ENCODE measurements at places on chromosomes 3 and 15.
A peak's percentile ranks its signal among the peaks of the same experiment; 100 is the strongest.

DNA sequence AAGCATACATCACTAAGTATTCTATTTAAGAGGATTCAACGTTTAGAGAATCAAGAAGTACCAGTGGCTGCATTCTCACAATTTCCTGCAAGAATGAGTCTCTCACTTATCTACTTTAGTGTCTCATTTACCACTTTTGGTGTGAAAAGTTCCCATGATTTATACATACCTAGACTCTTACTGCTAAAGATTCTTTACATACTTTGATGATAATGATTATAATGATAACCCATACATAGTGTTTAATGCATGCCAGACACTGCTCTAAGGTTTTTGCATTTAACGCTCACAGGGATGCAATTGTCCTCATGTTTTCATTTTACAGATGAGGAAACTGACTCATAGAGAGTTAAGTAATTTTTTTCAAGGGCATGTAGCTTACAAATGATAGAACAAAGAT, 133.6 kb downstream of the TMEM108 start:
- no peak for DNase-seq

DNA sequence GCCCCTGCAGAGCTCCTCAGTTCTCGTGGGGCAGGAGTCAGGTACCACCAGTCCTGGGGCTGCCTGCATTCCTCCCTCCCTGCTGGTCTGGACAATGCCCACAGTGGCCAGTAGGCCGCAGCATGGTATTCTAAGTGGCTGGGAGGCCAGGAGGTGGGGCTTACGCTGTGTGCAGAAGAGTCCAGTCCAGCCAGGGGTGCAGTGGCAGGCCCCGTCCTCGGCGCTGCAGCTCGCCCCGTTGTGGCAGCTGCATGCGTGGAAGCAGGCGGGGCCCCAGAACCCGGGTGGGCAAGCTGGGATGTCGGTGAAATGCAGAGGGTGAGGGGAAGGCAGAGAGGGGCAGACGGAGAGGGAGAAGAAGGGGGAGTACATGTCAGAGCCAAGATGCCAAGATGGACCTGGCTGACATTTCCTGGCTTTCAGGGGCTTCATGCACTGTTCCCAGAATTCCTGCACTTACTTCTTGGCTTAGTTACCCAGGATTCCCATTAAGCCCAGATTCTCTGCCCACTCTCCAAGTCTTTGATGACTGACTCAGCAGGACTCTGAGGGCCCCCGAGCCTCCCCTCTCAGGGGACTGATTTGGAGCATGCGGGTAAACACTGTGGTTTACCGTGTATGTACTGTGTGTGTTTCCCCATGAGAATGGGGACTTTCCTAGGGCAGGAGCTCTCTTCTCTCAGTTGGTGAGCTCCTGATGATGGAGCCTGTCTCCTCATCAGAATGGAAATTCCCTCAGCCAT, 47.5 kb downstream of the RAB11A start:
- no peak for DNase-seq

- DNase-seq, result peak; percentile 45
These were observed 30.7 kb downstream of the C3orf38 start for GRCh38 chr3:88180398-88180999.

GRCh38 chr3:151460774-151461450, at the start of gene IGSF10:
TSS of gene IGSF10 (minus strand) at chr3:151461061. CDS start at chr3:151458709, 2,352 bp downstream.
- no peak for DNase-seq

- no peak for DNase-seq
These were observed 495.6 kb downstream of the IL5RA start for GRCh38 chr3:2614578-2614977.

GRCh38 chr3:5505163-5505562, 317.7 kb downstream of the EDEM1 start:
- no peak for DNase-seq

- peak; percentile 98 for DNase-seq
These were observed 379.1 kb upstream of the PROK2 start for GRCh38 chr3:72163809-72164634.

DNA sequence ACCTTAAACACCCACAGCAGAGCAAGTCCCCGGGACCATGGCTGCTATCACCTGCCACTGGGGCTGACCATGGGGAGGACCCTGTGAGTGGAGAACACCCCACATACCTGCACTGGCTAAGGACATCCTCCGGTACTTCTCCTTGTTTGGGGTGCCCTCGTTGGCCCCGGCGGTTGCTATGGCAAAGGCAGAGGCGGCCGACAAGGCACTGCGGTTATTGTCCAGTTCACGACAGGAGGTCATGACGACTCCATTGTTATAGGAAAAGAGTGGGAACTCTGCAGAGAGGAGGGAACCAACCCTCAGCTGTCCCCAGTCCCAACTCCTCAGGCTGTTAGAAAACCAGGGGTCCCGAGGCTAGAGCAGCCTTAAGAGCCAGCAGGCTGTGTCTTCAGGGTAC, 54.8 kb upstream of the CTSH start:
- no peak for DNase-seq

- DNase-seq, result no peak
These were observed 16.1 kb upstream of the IL1RAP start for GRCh38 chr3:190497811-190498210.

DNA sequence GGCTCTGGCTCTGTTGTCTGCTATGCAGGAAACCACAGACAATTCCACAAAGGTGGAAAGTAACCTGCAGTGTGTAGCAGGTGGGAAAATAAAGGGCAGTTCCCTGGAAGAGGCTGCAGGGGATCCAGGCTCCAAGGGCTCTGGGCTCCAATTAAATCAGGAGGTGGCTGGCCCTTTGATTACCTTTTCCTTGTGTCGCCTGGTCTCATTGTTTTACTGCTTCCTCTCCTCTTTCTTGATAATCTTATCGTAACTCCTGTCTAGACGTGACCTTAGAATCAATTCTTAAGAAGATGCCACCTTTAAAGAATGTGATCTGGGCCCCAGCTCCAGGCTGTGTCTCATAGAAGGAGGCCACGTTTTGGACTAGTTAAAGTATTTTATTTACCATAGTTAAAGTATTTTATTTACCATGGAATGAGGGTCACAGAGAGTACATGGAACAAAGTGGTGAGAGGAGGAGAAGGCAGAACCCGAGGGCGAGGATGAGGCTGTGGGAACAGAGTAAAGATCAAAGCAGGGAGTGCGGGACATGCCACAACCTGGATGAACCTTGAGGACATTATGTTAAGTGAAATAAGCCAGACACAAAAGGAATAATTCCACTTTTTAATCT, 237.5 kb upstream of the STT3B start:
- no peak for DNase-seq

DNA sequence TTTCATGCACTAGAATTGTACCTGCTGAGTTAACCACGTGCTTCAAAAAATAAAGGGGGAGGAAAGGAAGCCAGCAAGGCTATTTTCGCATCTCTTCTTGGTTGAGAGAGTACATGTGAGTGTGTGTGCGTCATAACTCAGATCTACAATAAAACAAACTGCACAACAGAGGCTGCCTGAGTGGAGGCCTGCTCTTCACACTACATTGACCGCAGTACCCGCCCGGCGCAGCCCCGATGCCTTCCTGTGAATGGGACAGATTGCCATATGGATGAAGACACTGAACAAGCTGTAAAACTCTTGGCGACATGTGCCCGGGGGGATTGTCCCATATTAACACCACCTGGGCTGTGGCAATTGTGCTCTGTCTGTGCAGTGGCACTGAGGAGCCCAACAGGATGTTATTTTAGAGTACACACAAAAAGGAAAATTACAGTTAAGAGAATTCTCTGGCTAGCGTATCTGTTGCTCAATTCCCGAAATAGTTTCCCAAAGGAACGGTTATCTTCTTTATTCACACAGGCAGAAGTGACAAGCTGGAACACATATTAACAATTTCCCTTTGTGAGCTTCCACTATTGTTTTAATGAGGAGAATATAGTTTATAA, 551.5 kb downstream of the FOXP1 start:
- DNase-seq, result no peak

- no peak for DNase-seq
These were observed 101.8 kb upstream of the THSD4 start for GRCh38 chr15:71013446-71013845.

- no peak for DNase-seq
These were observed 136.4 kb upstream of the IQSEC1 start for GRCh38 chr3:13209634-13209997.

- no peak for DNase-seq
These were observed 5.9 kb downstream of the SLC49A4 start for GRCh38 chr3:122800706-122801237.

- DNase-seq, result no peak
These were observed 8.3 kb downstream of the ZNF710 start for GRCh38 chr15:90009301-90010022.

GRCh38 chr3:180246688-180247195, 210.0 kb upstream of the PEX5L start:
- peak; percentile 79 for DNase-seq

DNA sequence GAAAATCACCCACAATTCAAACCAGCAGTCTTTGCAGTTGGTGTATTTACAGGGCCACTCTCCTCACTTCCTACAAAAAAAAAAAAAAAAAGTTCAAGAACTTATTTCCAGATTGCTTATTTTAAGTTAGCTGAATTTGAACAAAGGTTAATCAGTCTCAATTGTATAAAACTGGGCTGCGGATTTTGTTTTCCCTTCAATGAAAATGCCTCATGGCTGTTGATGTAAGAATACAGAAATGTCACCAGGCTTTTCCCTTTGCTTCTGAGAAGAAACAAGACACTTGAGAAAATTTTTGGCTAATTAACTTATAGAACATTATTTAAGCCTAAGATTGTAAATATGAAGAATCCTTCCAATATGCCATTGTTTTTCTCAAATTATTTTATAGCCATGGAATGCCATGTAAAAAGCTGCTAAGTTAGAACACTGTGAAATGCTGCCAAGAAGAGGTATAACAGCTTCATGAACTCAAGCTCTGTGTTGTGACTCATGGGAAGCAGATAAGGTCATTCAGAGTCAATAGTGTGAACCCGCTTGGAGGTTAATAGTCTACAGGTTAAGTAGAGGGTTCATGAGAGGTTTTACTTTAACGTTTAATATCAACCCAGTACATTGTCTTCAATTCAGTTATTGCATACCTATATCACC, 84.3 kb upstream of the ABI3BP start:
- no peak for DNase-seq

DNA sequence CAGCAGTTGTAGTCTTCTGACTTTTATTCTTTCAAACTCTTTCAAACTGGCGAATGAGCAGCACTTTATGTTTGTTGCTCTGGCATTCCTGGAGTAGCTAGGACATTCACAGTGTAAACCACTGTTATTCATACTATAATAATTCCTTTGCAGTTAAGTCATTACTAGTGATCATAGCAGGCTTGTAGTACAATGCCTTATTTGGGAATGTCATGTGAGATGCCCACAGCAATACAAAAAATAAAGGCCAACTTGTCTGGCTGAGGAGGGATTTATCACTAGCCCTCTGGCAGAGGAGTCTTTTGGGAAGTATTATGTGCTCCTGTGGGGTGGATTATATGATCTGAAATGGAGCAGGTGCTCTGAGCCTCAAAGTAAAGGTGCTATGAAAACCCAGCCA, 197.2 kb downstream of the VGLL3 start:
- DNase-seq, result no peak

DNA sequence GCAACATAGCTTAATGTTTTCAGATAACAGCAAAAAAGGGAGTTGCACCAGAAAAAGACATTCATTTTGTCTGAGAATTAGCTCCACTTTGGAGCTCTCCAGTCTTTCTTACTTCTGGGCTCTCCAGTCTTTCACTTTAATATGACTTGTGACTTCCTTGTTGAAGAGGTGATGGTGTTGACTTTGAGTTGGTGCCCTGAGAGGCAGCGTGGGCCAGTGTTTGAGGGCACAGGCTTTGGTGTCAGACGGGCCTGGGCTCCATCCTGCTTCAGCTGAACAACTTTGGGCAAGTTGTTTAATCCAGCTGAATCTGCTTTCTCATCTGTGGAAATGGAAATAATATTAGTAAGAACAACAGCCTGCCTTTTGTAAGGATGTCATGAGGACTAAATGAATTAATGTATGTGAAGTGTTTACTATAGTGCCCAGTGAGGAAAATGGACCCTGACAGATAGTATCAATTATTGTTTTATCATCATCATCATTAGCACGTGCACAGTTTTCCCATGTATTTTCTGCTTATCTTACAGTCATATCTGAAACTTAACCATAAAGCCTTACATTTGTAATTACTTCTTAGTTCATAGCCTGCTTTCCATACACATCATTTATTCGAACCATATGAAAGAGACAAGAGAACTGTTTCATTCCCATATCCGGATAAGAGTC, 108.4 kb downstream of the PDE8A start:
- no peak for DNase-seq

- no peak for DNase-seq
These were observed at the start of gene ARPIN for GRCh38 chr15:89912674-89913396. TSS of gene ARPIN (minus strand) at chr15:89912952. CDS start at chr15:89912835, 117 bp downstream.

- DNase-seq, result peak; percentile 27
These were observed 365.5 kb downstream of the SHQ1 start for GRCh38 chr3:72482589-72483321.

- no peak for DNase-seq
These were observed 454.1 kb upstream of the AGTR1 start for GRCh38 chr3:148243609-148244008.

- DNase-seq, result no peak
These were observed 181.3 kb upstream of the CTDSPL start for GRCh38 chr3:37680401-37680800.

DNA sequence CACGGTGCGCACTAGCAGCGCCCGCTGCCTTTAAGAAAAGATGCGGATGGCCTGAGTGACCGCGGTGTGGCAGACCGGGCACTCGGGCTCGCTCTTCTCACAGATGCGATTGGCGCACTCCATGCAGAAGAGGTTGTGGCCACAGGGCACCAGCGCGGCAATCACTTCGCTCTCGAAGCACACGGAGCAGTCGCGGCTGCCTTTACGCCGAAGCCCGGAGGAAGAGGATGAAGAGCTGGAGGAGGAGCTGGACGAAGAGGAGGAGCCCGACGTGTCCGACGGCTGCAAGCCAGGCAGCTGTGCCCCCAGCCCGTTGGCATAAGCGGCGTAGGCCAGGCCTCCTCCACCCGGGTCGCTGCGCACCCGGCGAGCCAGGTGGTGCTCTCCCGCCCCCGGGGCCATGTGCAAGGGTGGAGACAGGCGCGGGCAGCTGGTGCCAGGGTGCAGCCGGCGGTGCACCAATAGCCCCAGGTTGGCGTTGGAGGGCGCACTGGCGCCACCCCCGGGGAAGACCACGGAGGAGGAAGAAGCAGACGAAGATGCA, 2.6 kb downstream of the MEX3B start:
- DNase-seq, result no peak

- DNase-seq, result no peak
These were observed 530.6 kb upstream of the IL12A start for GRCh38 chr3:159458010-159458409.

- no peak for DNase-seq
These were observed 36.5 kb downstream of the ADAMTS9 start for GRCh38 chr3:64651303-64651702.

DNA sequence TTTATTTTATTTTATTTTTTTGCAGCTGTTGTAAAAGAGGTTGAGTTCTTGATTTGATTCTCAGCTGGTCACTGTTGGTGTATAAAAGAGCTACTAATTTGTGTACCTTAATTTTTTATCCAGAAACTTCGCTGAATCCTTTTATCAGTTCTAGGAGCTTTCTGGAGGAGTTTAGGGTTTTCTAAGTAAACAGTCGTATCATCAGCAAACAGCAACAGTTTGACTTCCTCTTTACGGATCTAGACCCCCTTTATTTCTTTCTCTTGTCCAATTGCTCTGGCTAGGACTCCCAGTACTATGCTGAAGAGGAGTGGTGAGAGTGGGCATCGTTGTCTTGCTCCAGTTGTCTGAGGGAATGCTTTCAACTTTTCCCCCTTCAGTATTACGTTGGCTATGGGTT, 165.8 kb upstream of the KCNMB2 start:
- DNase-seq, result no peak

GRCh38 chr3:56655709-56656108, 27.4 kb downstream of the TASOR start:
- DNase-seq, result no peak

Measured in MV-4-11 (cell line).